ENCODE measurements at places on chromosomes 2 and 18.

DNA sequence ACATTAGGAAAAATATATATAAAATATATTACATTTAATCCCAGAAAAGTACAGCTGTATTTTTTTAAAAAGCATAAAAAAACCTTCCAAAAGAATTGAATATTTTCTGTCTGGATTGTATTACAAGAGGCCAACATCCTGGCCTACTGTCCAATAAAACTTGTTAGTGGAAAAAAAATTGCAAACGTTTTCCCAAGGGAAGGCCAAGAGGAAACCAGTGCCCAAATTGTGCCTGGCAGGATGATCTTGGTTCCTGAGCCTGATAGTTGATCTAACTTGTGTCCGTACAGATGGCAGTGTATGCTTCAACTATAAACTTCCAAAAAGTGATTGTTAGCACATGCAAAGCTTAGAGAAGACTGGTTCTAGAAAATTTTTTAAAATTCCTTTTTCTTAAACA is 90.6 kb upstream of the LPIN2 start:
- no peak for DNase-seq

GRCh38 chr2:221304916-221305315 is 267.2 kb downstream of the EPHA4 start:
- DNase-seq = no peak

DNA sequence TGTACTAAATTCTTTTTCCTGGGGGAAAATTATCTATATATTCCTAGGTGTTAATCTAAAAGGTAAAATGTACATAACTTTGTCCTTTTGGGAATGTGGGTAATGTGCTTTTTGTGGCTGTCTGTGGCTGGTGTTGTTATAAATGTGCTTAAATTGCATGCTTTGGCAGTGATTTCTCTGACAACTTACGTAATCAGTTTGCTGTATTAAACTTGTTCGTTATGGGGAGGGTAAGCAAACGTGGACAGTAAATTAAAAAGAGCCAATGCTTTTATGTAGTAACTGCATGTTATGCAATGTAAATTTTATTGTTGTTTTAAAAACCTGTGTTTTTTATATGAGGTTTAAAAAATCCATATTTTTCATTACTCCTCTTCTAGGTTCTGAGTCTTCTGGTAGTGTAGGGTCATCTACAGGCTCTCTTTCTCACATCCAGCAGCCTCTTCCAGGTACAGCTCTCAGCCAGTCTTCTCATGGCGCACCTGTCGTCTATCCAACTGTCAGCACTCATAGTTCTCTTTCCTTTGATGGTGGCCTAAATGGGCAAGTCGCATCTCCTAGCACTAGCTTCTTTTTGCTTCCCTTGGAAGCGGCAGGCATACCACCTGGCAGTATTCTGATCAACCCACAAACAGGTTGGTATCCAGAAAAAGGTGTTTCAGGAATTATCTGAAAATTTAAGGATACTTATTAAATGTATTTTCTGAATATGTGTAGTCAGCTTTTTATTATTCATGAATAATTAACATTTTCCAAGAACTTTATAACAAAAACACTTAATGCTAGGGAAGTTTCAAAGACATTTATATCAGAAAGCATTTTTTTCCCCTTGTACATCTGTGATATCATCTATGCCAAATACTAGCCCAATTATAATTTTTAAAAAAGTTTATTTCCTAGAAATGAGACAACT is 100.2 kb upstream of the UBXN4 start:
- DNase-seq = no peak

- no peak for DNase-seq
These were observed 643.2 kb upstream of the PIK3C3 start for GRCh38 chr18:41311571-41312547.

- DNase-seq = no peak
These were observed 19.7 kb upstream of the SFXN5 start for GRCh38 chr2:73091164-73091563.

- no peak for DNase-seq
These were observed 226.6 kb downstream of the NAPG start for GRCh38 chr18:10752382-10752781.

DNA sequence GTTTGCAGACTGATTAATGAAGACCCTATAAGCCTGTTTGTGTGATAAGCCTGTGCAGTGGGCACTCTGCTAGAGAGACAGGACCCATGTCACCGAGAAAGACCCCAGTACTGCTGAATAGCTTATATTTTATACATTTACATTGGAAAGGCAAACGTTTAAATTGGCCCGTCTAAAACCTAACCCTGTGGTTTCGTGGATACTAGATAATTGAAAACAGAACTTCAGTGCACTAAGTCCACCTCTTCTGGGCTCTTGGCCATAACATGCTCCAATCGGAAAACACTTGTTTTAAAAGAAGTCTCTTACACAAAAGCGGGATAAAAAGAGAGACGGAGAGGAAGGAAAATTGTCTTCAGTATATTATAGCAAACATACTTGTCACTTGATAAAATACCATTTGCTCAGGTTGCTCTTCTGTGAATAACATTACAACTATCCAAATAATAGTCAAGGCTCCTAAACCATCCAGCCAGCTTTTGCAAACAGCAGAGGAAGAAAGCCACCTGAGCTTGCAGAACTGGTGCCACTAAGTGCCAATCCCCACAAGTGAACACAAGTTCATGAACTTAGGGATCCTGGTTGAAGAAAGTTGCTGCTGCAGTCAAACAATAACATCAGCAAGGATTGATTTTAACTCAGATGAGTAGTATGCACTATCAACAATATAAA is 218.4 kb upstream of the FN1 start:
- DNase-seq = no peak

GRCh38 chr18:38077229-38077628 is 511.6 kb upstream of the CELF4 start:
- DNase-seq = no peak

DNA sequence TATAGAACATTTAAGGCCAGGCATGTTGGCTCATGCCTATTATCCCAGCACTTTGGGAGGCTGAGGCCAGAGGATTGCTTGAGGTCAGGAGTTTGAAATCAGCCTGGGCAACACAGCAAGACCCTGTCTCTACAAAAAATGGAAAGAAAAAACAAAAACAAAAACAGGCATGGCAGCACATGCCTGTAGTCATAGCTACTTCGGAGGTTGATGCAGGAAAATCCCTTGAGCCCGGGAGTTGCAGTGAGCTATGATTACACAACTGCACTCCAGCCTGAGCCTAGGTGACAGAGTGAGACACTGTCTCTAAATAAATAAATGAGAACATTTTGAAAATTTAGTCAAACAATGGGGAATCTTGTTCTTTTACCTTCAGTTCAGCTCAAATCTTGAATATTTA is 12.1 kb upstream of the YES1 start:
- DNase-seq = no peak

- no peak for DNase-seq
These were observed 516.7 kb downstream of the LRRTM4 start for GRCh38 chr2:77005522-77005921.

GRCh38 chr2:144504218-144504641 is 15.7 kb downstream of the ZEB2 start:
- peak; percentile 70 for DNase-seq

DNA sequence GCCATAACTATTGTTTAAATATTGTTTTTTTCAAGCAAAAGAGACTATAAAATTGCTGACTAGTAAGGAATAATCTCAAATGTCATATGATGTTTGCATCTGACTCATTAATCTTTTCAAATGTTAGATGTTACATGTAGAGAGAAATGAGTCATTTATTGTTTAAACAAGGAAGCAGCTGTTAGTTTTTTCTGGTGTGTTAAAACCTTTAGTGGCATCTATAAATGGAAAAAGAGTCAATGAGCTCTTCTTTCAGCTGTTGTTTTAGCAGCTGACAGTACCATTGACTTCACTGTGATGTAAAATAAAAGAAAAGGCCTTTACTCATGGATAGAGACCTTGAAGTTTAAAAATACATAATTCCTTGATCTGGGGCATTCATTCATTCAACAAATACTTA is 1.8 kb upstream of the KLHL41 start:
- DNase-seq = no peak

DNA sequence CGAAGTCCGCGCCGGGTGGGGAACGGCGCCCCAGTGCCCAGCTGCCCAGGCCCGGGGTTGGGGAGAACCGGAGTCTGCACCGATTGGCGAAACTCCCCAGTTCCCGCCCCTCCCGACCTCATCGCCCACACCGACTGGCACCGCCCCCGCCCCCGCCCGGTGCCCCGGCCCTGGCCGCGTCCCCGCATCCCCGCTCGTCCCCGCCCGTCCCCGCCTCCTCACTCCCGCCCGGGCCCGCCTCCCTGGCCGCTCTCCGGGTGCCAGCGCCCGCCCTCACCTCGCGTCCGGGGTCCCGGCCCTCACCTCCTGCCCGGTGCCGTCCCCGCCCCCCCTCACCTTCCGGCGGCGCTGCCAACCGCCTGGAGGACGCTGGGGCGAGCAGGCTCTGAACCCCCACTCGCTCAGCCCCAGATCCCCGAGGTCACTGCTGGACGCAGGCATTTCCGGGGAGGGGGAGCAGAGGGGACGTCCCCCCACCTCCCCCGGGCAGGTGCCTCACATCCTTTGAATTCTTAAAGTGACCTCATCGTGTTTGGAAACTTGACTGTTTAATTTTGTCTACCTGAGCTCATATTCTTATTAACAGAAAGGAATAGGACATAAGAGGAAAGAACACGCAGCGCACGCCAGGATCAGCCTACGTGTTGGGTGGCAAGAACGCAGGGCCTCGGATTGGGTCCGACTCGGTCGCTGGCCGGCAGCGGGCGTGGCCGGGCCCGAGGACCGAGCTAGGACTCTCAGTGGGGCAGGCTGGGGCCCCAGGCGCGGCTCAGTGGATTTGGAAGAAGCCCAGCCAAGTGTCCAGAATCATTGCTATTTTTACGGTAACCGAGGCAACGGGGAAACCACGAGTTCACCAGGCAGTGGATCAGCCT is at the start of gene FAM110C:
TSS of gene FAM110C (minus strand) at position 35 of the 875 bp plus-strand sequence. CDS start 120 bp downstream, outside the sequence.
- no peak for DNase-seq

DNA sequence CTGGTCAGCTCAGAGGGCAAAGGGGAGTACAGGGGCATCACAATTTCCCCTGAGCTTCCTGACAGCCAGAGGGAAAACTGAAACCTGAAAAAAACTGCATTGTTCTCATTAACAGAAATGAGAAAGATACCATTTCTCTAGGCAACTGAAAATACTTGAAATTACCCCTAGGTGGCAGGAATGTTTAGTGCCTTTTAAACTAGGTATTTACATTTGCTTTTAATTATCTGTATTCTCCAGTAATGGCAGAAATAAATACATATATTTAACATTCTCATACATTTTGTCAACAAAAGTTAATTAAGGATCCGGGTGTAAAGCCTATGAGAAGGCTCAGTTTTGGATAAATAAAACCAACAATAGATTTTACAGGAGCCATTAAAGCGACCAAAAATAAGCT is 34.5 kb downstream of the RPL31 start:
- no peak for DNase-seq

DNA sequence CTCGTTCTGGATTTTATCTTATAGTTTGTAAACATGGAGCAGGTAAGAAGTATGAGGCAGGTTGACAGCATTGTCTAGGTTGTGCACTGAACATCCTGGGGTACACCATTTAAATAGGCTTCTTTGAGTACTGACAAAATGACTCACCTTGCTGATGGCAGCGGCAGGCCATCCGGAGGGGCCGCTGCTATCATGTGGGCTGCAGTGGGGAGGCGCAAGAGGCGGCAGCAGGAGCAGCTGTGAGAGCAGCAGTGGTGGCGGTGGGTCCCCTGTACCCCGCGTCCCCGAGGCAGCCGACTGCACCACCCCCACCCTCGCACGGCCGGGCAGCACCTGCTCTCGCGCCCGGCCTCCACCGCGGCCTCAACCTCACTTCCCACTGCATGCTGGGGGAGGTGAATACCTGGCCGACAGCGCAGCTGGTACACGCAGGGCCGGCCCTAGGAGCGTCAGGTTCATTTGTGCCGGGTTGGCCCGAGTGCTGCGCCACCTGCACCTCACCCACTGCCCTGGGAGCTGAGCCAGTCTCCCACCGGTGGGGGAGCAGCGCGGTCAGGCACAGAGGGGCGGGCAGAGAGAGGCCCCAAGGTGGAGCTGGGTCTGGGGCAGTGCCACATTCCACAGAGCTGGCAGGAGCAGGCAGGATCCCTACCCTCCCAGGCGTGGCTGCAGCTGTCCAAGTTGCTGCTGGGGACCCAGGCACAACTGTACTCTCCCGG is 154.5 kb upstream of the RBMS1 start:
- DNase-seq = no peak

GRCh38 chr2:163655667-163656066 is 80.1 kb downstream of the FIGN start:
- no peak for DNase-seq

- DNase-seq = no peak
These were observed 493.7 kb upstream of the TNP1 start for GRCh38 chr2:217353591-217353990.

DNA sequence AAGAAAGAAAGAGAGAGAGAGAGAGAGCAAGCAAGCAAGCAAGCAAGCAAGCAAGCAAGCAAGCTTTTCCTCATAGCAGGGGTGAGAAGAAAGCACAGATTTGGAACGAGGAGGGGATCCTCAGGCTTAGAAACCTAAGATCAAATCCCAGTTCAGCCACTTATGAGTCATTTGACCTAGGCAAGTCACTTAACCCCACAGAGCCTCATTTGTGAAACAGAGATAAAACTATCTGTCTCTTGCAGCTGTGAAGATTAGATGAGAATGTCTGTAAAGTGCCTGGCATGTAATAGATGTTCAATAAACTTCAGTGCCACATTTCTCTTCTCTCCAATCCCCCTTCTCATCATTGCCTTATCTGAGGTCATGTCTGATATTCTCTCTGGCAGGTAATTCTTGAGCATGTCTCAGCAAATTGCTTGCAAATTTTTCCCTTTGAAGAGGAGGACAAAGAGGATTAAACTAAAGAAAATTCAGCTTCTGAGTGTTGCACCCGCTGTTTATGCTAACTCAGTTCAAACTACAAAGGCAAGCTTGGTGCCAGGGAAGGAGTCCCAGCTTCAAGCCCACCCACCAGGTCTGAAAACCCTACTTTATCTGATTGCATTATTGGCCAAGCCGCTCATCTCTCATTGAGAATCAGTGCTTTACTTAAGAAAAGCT is 20.3 kb downstream of the ALK start:
- DNase-seq = no peak

GRCh38 chr2:75765798-75766197 is 55.1 kb upstream of the GCFC2 start:
- DNase-seq = no peak

DNA sequence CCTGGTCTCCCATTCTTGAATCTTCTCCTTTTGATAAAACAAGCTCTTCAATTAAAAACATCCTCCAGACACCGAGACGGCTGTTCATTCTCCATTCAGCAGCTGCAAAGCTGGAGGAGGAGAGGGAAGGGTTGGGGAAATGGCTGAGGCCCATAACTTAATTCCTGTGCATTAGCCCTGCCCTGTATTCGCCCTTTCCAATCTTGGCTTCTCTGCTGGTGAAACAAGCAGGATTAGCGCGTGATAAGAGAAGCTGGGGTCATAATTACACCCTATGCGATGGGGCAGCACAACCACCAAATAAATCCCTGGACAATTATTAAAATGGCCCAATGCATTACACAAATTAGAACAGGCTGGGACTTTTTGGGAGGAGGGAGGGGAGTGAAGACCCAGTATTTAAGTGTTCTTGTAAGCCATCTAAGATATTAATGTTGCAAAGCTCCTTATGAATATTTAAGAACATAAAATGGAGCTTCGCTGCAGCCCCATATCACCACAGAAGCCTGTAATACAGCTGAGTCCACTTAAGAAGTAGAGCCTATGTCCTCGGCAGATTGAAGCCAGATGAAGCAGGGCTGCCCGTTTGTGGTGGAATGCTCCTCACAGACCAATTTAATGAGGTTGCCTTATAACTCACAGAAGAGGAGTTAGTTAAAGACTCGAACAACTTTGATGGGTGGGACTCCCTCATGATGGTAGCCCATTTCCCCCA is 176.6 kb upstream of the SKOR2 start:
- DNase-seq = no peak

All from globus pallidus (tissue), 1 donor.